ENCODE measurements at places on chromosomes 3 and 15. TPM values are rescaled to one million over a fixed set of nuclear protein-coding genes. Genes with fewer than 3 reads are reported as not detected.

GRK7 gene
- total RNA-seq: not detected

IGSF10 gene
- under 0.01 TPM for total RNA-seq

VGLL3 gene
- total RNA-seq: 0.31 TPM

RPL39L gene
- total RNA-seq: 54.3 TPM

ZBED2 gene
- under 0.01 TPM for total RNA-seq

WNT7A gene
- not detected for total RNA-seq

CADPS gene
- total RNA-seq: 5.8 TPM

COX5A gene
- 59.5 TPM for total RNA-seq

C2CD4A gene
- under 0.01 TPM for total RNA-seq

CPLX3 gene
- not detected for total RNA-seq

AMT gene
- 0.93 TPM for total RNA-seq

CCR5 gene
- total RNA-seq: not detected

NLGN1 gene
- 83.8 TPM for total RNA-seq

LEKR1 gene
- total RNA-seq: 0.77 TPM

SAMMSON gene
- under 0.01 TPM for total RNA-seq

All from melanocyte of skin (primary cell).